Forelimb muscle (tissue), 1 donor: ENCODE measurements at places on chromosomes 5 and 9. TPM values are rescaled to one million over a fixed set of nuclear protein-coding genes. Genes with fewer than 3 reads are reported as not detected.

- no peak for DNase-seq
Observed at GRCh38 chr5:41962491-41962890, 37.4 kb downstream of the FBXO4 start.

DNA sequence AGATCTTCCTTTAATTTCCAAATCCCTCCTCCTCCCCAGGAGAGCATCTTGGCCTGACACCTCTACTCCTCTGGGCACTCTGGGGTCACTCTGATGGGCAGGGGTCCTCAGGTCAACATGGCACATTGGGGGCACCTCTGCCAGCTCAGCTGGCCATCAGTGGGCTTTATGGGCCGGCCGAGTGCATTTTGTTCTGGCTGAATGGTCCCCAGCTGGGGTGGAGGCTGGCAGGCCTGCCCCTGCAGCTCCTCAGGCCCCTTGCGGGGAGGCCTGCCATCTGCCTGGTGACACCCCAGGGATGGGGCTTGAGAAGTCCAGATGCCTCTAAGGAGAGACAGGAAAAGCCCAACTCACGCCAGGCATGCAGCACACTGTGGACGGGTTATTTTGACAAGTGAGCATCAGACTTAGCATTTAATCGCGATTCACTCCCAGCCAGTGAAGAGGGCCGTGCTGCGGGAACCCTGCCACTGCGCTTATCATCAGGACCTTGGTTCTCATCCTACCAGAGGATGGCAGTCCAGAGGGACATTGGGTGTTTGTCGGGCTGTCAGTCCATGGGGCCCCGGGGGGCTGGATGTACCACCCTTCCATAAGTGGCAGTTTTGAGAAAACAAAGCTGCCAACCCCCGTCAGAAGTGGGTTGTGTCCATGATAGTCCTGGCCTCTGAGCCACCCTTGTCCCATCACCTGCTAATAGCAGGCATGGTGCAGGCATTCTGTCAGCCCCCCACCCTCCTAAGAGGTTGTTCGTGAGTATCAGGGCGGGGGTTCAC, 21.7 kb downstream of the PHF2 start:
- no peak for DNase-seq

- no peak for DNase-seq
Observed at GRCh38 chr5:138542180-138542955, 668 bp downstream of the ETF1 start.

Gene NR5A1
- polyA plus RNA-seq = not detected

Gene EIF4E1B
- polyA plus RNA-seq = not detected

Gene MVB12B
- 16.5 TPM for polyA plus RNA-seq

Gene SHOC1
- polyA plus RNA-seq = 0.11 TPM
